Activated T-cell treated with anti-CD3 and anti-CD28 coated beads, Interleukin-2, amount 50 U/mL, for 24 hours (primary cell): ENCODE measurements at places on chromosomes 7 and 10.

DNA sequence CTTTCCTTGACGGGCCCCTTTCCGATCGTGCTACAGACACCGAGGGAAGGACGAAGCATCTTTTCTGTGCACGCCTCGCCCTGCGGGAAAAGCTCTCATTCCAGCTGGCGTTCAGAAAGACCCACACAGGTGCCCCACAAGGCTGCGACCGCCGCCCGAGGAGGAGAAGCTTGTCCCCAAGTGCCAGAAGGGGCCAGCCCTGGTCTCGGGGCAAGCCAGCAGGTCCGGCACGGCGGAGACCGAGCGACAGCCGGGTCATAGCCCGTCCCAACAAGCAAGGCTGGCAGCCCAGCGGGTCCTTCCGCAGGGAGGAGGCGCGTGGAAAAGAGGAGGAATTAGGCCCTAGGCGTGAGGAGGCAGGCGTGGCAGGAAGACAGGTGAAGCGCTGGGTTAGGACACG lies 62.7 kb downstream of the TNRC18 start:
- DNase-seq, result no peak

GRCh38 chr10:4914213-4914850 lies 48.9 kb upstream of the AKR1C1 start:
- DNase-seq, result no peak

DNA sequence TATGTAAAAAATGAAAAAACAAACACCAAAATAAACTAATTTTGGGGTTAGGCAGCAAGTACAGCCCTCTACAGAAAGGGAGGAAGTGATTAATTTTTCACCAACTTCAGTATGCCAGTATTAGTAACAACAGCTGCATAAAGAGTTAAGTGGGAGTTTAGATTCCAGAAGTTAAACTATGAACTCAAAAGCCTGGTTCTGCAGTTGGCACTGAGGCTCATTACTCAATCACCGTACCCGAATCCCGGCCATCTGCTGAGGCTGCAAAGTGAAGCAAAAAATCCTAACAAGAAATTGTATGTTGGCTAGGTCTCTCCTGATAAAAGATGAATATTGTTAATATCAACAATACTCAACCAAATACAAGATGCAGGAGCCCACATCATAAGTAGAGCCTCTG lies 4.0 kb downstream of the NUDT5 start:
- DNase-seq, result no peak

DNA sequence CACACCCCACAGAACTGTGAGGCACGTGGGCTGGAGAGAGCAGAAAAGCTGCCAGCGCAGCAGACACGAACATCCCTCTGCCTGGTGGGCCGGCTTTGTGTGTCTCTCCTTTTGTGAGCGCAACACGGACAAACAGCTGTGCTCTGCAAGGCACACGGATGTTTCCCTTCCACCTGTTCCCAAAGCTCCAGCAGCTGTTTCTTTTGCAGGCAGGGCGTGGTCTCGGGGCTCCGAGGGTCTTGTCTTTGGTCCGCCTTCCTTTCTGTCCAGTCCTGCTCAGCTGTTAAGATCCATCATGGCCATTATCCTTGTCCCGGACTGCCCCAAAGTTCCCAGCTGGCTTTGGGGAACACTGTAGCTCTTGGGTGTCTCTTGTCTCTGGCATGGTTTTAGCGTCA lies 32.7 kb upstream of the SH2B2 start:
- no peak for DNase-seq

DNA sequence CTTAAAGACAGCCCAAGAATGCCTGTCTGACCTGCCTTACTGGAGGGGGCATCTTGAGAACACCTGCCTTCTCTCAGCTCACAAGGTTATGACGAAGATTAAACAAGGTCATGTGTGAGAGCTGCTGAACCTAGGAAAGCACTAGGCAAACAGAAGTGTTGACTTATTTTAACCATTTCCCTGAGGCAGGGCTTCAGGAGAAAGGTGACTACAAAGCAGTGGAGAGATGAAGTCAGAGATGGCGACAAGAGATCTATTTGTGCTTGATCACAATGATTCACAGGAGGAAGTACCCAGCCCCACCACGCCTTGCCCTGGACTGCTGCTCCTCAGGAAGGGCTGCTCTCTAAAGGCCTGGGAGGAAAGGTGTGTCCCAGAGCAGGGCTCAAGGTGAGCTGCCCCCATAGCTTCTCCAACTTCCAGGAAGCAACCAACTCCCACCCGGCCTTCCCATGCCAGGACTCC lies 27.8 kb downstream of the STN1 start:
- no peak for DNase-seq

- no peak for DNase-seq
Measured at GRCh38 chr7:85695041-85695440, 508.2 kb upstream of the SEMA3D start.

- DNase-seq, result no peak
Measured at GRCh38 chr10:121339114-121339513, 259.1 kb downstream of the FGFR2 start.

GRCh38 chr7:120950539-120951308 lies at the start of gene ING3:
Gene ING3 (plus strand): TSS chr7:120950777. CDS start chr7:120950897, 120 bp downstream.
- DNase-seq, result peak; percentile 100

GRCh38 chr7:41045556-41046123 lies 657.2 kb downstream of the INHBA start:
- no peak for DNase-seq

GRCh38 chr10:109205929-109206585 lies 717.3 kb downstream of the XPNPEP1 start:
- no peak for DNase-seq

DNA sequence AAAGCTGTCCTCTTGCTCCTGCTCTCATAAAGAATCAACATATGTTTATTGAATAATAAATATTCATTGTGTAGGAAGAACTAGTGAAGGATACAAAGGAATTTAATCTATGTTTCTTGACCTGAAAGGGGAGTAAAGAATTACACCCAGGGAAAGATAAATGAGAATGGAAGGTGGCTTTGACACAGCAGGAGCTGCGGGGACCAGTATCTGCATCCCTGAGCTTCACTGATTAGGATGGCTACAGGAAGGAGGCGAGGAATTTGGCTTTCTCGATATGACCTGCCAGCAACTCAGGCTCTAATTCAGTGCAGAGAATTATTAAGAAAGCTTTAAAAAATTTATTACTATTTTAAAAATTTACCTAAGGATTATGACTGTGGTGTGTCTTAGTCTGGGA lies 194.6 kb downstream of the SEC23IP start:
- no peak for DNase-seq

DNA sequence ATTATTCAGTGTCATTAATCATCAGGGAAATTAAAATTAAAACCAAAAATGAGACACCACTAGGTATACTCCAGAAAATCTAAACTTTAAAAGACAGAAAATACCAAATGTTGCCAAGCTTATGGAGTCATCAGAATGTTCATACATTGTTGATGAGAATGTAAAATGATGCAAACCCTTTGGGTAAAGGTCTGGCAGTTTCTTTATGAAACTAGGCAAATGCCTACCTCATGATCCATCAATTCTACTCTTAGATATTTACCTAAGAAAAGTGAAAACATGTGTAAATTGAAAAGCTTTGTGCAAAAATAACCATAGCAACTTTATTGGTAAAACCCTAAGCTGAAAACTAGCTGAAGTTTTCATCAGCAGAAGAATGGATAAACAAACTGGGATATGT lies 329.5 kb upstream of the MEOX2 start:
- DNase-seq, result no peak

DNA sequence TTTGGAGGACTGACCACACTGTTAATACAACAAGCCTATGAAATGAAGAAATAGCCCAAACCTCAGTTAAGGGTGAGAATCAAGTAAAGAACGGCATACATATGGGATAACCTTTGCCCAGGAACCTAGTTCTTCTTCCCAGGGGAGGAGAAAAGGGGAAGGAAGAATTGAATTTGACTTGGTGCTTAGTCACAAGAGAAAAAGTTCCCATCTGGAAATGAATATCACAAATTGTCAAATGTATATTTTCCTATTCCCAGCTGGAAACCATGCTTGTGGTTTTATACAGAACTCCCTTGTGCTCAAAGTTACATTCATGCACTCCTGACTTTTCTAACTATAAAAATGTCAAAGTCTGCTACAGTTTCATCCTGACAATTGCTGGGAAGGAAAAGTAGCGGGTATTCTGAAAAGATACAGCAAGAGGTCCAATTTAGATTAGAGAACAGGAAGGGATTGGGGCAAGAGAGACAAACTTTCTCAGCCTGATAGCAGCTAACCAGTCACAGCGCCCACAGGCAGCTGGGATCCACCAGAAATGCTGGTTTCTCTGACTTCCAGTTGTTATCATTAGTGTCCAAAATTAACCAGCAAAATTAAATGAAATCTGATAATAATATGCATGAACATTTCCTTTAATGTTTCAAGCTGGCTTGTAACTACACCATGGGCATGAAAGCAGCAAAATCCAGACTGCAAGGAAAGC lies 18.6 kb upstream of the GSAP start:
- DNase-seq, result no peak

- DNase-seq, result no peak
Measured at GRCh38 chr10:93859049-93859655, 34.6 kb upstream of the SLC35G1 start.

DNA sequence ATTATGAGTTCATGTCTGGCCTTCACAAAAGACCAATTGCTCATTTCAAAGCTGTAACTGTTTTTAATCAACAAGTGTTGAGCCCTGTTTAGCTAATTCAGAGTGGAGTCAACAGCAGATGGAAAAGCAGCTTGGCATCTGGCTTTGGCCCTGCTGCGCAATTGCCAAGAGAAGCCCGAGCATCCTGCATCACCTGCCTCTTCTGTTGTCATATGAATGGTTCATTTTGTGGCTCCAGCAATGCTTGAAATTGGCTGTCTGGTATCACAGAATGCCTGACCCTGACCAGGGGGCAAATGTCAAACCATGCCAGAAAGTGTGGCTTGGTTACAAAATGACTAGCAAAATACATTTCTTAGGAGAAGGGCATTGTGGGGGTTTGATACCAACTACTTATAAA lies 296.5 kb upstream of the PHF14 start:
- no peak for DNase-seq

GRCh38 chr10:42963312-42963711 lies 113.6 kb upstream of the RET start:
- no peak for DNase-seq

- DNase-seq, result no peak
Measured at GRCh38 chr7:140048138-140048537, 14.6 kb downstream of the PARP12 start.
